Right atrium auricular region (tissue), 2 donors: ENCODE measurements at places on chromosomes 2 and 18. TPM values are rescaled to one million over a fixed set of nuclear protein-coding genes. Genes with fewer than 3 reads are reported as not detected.

Gene SCYGR8
- total RNA-seq = not detected

Gene KLHL14
- not detected for total RNA-seq

Gene COL3A1
- 86.4 TPM for total RNA-seq

Gene WDR35
- total RNA-seq = 4.1 TPM

Gene FAP
- 5.7 TPM for total RNA-seq

GRCh38 chr18:48889981-48890762 lies 60.6 kb downstream of the SMAD7 start:
- DNase-seq = no peak

GRCh38 chr18:25561918-25562317 lies 210.0 kb upstream of the ZNF521 start:
- no peak for DNase-seq

- DNase-seq = no peak
Measured at GRCh38 chr2:41597680-41598079, 450.1 kb upstream of the PKDCC start.

DNA sequence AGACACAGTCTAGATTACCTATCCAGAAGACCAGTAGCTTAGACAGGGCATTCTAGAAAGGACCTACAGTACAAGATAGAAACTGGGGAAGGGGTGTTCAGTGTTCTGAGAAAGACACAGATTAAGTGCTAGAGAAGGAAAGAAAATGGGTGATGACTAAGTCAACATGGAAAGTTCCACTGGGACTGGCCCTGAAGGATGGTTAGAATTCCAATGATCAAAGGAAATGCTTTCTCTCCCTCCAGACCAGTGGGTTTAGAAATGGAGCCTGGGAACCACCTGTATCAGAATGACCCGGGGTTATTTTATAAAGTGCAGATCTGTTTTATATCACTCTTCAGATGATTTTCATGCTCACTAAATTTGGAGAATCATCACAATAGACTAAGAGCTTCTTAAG lies 5.8 kb upstream of the COLEC12 start:
- no peak for DNase-seq

GRCh38 chr2:118661179-118661578 lies 186.3 kb downstream of the EN1 start:
- DNase-seq = no peak
